ENCODE measurements at places on chromosomes 2 and 18.

GRCh38 chr18:35029770-35030169 lies 11.4 kb upstream of the MAPRE2 start:
- DNase-seq: no peak

DNA sequence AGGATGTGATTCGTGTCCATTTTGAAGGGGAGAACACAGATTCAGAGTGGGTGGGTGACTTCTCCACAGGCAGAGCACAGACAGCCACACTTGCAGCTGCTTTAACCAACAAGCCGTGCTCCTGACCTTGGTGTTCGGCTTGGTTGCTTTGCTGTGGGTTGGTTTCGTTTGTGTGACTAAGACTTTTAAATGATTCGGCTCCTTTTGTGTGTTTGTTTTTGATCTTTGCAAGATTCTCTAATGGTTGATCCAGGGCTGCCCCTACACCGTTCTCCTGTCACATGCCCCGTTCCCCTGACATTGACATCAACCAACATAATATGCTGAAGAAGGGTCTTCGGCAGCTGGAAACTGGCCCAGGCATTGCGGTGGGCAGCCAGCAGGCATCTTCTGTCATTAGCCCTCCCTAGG lies 95.9 kb upstream of the MBOAT2 start:
- DNase-seq: peak; percentile 31

GRCh38 chr2:191148791-191149190 lies 2.0 kb downstream of the STAT4 start:
- DNase-seq: no peak

DNA sequence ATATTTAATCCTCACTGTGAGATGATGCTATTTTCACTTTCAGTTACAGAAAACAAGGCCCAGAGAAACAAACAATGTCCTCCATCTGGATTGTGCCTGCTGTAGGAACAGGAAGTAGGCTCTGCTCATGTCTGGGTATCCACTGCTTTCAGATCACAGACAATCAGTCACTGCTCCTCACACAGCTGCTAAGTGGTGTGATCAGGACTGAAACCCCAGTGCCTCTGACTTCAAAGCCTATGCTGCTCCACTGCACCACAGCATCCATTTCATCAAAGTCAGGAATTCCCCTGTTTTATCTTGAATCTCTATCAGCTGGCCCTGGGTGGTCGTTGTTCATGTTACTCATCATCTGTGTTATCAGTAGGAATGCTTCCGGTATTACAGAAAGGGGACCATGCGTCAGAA lies 303.8 kb upstream of the TRIB2 start:
- DNase-seq: peak; percentile 26

DNA sequence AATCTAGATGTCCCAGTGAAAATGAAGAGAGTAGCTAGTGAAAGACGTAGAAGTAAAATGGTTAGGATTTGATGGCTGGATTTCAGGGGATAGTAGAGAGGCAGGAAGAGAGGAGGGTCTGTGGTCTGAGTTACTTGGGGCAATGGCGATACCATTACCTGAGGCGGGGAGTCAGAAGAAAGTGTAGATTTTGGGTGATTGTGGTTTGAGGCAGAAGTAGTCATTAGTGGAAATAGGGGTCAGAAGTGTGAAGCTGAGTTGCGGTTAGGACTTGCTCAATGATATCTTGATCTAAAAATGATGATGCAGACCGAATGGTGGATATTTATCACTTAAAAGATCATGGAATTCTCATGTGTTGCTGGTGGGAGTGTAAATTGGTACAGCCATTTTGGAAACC lies 41.0 kb downstream of the CEP192 start:
- no peak for DNase-seq

GRCh38 chr2:239802185-239802649 lies 222.9 kb downstream of the NDUFA10 start:
- DNase-seq: no peak

GRCh38 chr18:34039201-34039600 lies 185.5 kb downstream of the NOL4 start:
- no peak for DNase-seq

GRCh38 chr18:52920665-52921064 lies 580.7 kb downstream of the DCC start:
- DNase-seq: no peak

- DNase-seq: no peak
These were observed 89.3 kb downstream of the LIMS1 start for GRCh38 chr2:108623616-108624015.

- no peak for DNase-seq
These were observed 6.8 kb downstream of the MAIP1 start for GRCh38 chr2:199962203-199962602.

- DNase-seq: no peak
These were observed 406.5 kb upstream of the UBE2E3 start for GRCh38 chr2:180573951-180574350.

- DNase-seq: no peak
These were observed 50.7 kb downstream of the GALNT14 start for GRCh38 chr2:31087491-31087890.

DNA sequence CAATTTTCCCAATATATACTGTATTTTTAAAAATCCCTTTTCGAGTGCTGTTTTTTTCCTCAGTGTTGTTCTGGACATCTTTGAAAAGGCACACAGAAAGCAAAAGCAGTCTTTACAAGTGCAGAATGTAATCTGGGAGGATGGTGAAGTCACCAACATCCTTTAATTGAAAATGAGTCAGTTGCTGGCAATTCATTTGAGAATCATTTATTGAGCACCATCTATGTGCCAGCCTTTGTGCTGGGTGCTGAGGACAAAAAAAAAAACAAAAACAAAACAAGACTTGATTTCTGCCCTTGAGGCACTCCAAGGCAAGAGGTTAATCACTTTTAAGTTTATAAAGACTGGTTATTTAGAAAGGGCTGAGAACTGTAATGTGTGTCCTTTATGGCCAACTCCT lies 46.7 kb upstream of the ACVR1 start:
- no peak for DNase-seq

DNA sequence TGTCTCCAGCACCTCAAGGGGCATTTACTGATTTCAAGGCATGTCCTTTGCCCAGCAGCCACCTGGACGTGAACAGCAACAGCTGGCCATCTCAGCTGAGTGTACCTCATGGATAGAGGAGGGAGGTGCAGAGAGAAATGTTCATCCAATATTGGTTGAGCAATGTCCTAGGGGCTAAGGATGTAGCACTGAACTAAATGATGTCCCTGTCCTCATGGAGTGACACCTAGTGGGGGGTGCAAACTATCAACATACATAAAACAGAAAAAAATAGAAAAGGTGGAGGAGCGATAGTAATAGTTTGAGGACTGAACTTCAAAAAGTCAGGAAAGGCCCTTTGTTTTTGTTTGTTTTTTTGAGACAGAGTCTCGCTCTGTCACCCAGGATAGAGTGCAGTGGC lies 4.8 kb upstream of the UGGT1 start:
- no peak for DNase-seq

GRCh38 chr2:135183822-135184221 lies 131.7 kb downstream of the RAB3GAP1 start:
- no peak for DNase-seq

- DNase-seq: no peak
These were observed 21.8 kb upstream of the IL1R1 start for GRCh38 chr2:102120701-102121159.

GRCh38 chr2:11315074-11315705 lies 29.2 kb downstream of the ROCK2 start:
- DNase-seq: no peak

DNA sequence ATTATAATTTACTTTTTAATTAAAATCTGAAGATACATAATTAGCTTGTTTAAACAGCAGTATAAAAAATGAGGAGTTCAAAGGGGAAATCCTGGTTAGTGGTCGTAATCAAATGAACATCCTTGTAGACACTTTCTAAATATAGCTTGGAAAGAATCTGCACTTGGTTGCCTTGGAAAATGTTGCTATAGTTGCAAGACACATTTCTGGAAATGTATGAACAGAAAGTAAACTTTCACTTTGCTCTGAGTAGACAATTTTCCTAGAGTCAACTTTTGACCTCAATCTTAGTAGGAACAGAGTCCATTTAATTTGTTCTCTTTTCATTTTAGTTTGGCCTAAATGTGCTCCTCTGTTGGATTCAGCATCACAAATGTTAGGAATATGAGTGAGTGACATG lies 38.3 kb downstream of the GCA start:
- no peak for DNase-seq

- DNase-seq: no peak
These were observed 109.7 kb downstream of the ERBB4 start for GRCh38 chr2:212428681-212429478.

DNA sequence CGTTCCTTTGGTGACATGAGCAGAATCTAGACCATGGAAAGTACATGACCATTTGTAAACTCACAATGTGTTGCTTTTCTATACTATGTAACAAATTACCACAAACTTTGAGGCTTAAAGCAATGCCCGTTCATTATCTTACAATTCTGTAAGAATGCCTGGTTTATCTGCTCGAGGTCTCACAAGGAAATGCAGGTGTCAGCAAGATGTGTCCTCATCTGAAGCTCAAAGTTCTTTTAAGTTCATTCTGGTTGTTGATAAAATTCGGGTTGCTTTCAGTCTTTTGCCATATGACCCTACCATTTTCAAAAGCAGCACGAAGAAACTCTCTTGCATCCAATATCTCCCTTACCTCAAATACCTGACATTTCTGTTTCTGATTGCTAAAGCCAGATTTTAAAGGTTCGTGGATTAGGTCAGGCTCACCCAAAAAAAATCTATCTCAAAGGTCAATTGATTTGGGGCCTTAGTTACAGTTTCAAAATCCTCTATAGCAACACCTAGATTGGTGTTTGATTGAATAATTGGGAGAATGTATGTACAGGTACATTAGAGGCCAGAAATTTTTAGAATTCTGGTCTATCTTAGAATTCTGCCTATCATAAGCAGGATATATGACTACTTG lies 125.9 kb downstream of the TMEM131 start:
- DNase-seq: no peak

DNA sequence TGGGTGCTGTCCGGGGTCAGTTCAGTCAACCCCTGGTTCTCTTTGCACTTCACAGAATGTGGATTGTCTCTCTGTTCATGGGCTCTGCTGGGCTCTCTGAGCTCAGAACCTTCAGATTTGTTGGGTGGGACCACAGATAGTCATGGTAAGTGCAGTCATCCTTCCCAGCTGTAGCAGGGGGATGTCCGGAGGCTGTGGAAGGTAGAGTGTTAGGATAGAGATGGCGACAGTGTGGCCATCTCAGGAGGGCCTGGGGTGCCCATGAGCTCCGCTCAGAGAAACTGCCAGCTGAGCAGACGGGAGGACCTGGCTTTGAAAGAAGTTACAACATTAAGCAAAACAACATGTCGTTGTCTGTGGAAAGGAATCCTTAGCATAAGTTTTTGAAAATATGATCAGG lies 149.8 kb downstream of the FAM210A start:
- DNase-seq: no peak

GRCh38 chr2:84906108-84906899 lies 848 bp downstream of the TMSB10 start:
- peak; percentile 76 for DNase-seq

DNA sequence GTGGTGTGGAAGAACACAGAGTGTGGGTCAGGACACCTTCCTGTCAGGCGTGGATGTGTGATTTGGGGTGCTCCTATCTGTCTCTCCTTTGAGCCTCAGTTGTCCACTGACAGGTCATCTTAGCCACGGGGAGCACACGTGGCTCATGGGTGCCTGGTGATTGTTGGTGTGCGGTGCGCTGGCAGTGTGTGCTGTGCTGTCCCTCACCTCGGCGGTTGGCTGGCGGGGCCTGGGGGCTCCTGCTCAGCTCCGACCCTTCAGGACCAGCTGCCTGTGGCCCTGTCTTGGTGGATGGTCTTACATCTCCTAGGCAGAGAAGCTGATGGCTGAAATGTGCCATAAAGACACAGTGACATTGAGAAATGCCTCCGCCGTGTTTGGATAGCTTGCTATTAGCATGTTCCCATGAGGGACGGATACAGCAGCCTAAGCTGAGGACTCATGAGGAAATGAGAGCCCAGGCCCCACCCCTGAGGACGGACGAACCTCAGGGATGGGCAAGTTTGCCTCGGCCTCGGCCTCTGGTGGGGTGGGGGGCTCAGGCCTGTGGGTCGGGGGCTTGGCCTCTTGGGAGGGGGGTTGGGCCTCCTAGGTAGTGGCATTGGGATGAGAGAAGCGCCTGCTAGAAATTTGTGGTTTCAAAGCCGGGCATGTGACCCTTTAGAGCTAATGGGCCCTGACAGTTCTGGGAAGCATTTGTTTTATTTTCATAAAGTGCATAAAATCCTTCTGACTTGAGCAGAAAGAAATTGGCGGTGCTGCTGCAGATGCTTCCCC lies 20.3 kb upstream of the ASB1 start:
- DNase-seq: no peak

DNA sequence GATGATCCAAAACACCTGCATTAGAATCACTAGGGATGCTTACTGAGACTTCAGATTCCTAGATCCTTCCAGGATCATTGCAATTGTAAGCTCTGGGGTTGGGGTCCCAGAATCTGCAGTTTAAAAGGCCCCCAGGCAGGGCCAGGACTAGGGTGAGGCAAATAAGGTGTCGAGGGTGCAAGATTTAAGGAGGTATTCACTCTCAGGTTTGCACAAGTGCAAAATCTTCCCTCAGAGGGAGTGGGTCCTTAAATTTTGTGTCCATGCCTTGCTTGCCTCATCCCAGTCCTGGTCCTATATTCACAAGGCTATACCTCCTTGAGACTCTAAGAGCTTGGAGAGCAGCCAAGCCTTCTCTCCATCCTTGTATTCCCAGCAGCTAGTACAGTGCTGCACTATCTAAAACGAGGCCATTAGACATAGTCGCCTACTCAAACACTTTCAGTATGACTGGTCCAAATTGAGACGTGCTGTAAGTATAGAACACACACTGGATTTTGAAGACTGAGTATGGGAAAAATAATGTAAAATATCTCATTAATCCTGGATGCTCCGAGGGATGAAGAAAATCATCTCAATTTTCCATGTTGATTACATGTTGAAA lies 31.6 kb upstream of the MREG start:
- no peak for DNase-seq

GRCh38 chr2:223562078-223562477 lies 40.1 kb downstream of the SCG2 start:
- no peak for DNase-seq

GRCh38 chr2:68231061-68231372 lies 21.3 kb downstream of the PPP3R1 start:
- no peak for DNase-seq

All from activated T-cell treated with anti-CD3 and anti-CD28 coated beads, Interleukin-2, amount 50 U/mL, for 72 hours (primary cell).